ENCODE measurements at places on chromosomes 5 and 9. TPM values are rescaled to one million over a fixed set of nuclear protein-coding genes. Genes with fewer than 3 reads are reported as not detected.

- H3K4me1 ChIP-seq = no peaks in the 10 kb centered on the region
- no peaks in the 10 kb centered on the region for H3K36me3 ChIP-seq
- H3K27ac ChIP-seq = no peak overlapping the region
- H3K4me3 ChIP-seq = no peak overlapping the region
Measured at GRCh38 chr9:132755096-132755495, 84.8 kb downstream of the GTF3C4 start.

NSUN2 gene
- total RNA-seq = 81.6 TPM

- H3K36me3 ChIP-seq = no peaks in the 10 kb centered on the region
- H3K27me3 ChIP-seq = no peaks in the 10 kb centered on the region
- no peak overlapping the region for H3K27ac ChIP-seq
- no peaks in the 10 kb centered on the region for H3K4me1 ChIP-seq
- no peak for DNase-seq
Measured at GRCh38 chr9:136678624-136679023, 8.6 kb downstream of the AGPAT2 start.

- H3K4me1 ChIP-seq = no peaks in the 10 kb centered on the region
- H3K27me3 ChIP-seq = no peaks in the 10 kb centered on the region
- no peak overlapping the region for H3K4me3 ChIP-seq
- no peak overlapping the region for H3K27ac ChIP-seq
Measured at GRCh38 chr5:106521701-106522100, 1149.0 kb downstream of the EFNA5 start.

DNA sequence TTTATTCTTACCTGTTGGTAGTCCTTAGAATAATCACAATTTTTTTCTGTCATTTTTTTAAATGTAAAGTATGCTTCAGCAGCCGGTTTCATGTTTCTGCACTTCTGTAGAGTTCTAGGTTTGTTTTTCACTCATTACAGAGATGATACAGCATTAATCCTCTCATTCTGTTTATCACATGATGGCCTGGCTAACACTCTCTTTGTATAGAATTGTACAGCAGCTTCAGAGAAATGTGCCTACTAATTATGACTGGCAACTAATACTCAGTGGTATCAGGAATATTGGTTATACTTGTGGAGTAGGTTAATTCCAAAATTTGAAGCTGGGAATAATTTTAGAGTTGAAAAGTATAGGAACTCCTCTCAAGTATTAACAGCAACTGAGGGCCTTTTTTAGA lies 192.9 kb upstream of the OTULINL start:
- no peak for DNase-seq
- H3K36me3 ChIP-seq = no peaks in the 10 kb centered on the region
- no peaks in the 10 kb centered on the region for H3K27me3 ChIP-seq
- no peaks in the 10 kb centered on the region for H3K4me1 ChIP-seq
- no peak overlapping the region for H3K4me3 ChIP-seq

GRCh38 chr9:124659099-124659659 lies 111.9 kb downstream of the NR6A1 start:
- H3K4me1 ChIP-seq = peaks cover 12% of the 10 kb centered on the region
- peaks cover 10% of the 10 kb centered on the region for H3K27me3 ChIP-seq
- H3K27ac ChIP-seq = no peak overlapping the region

DNA sequence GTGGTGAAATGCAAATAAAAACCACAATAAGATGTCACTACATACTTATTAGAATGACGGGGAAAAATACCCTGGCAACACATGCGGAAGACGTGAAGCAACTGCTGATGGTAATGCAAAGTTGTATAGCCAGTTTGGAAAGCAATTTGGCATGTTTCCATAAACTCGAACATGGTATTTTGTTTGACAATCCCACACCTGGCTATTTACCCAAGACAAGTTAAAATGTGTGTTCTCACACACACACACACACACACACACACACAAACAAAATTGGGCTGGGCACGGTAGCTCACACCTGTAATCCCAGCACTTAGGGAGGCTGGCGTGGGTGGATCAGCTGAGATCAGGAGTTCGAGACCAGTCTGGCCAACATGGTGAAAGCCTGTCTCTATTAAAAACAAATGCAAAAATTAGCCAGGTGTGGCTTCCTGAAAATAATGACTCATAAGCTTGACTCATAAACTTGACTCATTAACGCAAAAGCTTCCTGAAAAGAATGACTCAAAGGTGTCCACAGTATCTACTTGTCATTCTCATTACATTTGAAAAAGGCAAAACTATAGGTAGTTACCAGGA lies 456.5 kb downstream of the CDH18 start:
- H3K27me3 ChIP-seq = no peaks in the 10 kb centered on the region
- H3K4me3 ChIP-seq = no peak overlapping the region
- H3K36me3 ChIP-seq = no peaks in the 10 kb centered on the region
- H3K4me1 ChIP-seq = no peaks in the 10 kb centered on the region

PTGS1 gene
- 0.28 TPM for total RNA-seq

- H3K36me3 ChIP-seq = no peaks in the 10 kb centered on the region
- no peak overlapping the region for H3K27ac ChIP-seq
- H3K4me3 ChIP-seq = no peak overlapping the region
- no peaks in the 10 kb centered on the region for H3K4me1 ChIP-seq
Measured at GRCh38 chr5:155728146-155728856, 598.7 kb upstream of the SGCD start.

DNA sequence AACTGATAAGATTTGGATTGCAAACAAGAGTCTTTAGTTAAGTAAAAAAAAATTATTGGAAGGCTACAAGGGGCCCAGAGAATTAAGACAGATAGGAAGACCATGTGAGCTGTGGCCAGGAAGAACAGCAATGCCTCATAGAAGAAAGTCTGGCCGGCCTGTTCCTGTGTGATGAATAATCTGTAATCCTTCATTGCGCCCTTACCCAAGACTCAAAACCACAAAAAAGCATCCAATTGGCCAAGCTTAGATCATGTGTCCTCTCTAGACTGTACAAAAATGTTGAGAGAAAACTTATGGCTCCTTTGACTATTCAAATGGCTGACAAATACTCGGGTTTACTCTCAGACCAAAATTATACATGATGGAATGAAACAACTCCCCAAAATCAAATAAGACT lies 1383.5 kb downstream of the PTPRD start:
- no peak overlapping the region for H3K4me3 ChIP-seq
- DNase-seq = no peak
- no peaks in the 10 kb centered on the region for H3K27me3 ChIP-seq
- H3K27ac ChIP-seq = no peak overlapping the region

- H3K4me3 ChIP-seq = no peak overlapping the region
- DNase-seq = no peak
- H3K36me3 ChIP-seq = no peaks in the 10 kb centered on the region
Measured at GRCh38 chr9:138049085-138049778, 171.7 kb downstream of the CACNA1B start.

DNA sequence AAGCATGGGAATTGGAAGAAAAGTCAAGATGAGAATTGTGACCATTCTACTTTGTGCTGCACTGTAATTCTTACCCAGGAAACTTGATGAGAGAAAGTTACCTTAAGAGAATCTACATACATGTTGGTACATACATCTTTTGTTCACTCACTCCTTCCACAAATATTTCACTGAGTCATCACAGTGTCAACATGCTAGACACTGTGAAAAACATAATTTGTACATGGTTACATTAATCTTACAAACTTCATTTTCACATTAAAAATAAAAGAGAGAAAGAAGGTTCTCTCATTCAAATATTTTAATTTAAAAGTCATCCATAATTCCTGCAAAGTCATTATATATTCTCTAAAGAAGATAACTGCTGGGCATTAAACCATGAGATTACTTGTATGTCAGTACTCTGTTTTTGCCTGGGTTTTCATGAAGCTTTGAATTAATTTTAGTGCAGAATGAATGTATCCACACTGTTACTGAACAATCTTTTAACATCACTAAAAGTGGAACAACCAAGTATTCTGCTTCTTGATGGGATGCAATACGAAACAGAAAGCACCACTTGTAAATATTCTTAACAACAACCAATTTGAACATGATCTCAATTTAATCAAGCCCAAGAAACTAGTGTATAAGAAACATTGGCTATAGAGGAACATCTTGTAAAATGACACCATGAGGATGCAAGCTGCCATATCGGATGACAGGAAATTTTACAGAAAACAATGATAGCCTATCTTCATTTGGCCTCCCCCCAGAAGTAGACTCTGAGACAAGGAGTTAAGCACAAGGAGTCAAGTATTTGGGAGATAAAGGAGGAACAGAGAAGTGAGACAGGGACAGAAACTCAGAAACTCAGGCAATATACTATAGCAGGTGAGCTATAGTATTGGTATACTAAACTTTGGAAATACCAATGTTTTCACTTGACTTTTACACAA lies 28.4 kb downstream of the ERP44 start:
- H3K27ac ChIP-seq = no peak overlapping the region
- DNase-seq = no peak
- no peaks in the 10 kb centered on the region for H3K27me3 ChIP-seq
- peaks cover 9% of the 10 kb centered on the region for H3K4me1 ChIP-seq
- H3K36me3 ChIP-seq = no peaks in the 10 kb centered on the region
- no peak overlapping the region for H3K4me3 ChIP-seq

- no peak for DNase-seq
- no peak overlapping the region for H3K27ac ChIP-seq
- no peaks in the 10 kb centered on the region for H3K27me3 ChIP-seq
- H3K4me3 ChIP-seq = no peak overlapping the region
- peaks cover 5% of the 10 kb centered on the region for H3K36me3 ChIP-seq
Measured at GRCh38 chr5:67089200-67089725, 107.3 kb downstream of the CD180 start.

- DNase-seq = no peak
- no peaks in the 10 kb centered on the region for H3K27me3 ChIP-seq
- H3K4me1 ChIP-seq = no peaks in the 10 kb centered on the region
Measured at GRCh38 chr5:123207081-123207537, 118.1 kb downstream of the PRDM6 start.
